Esophagus squamous epithelium (tissue), 5 donors: ENCODE measurements at places on chromosomes 5 and 9.

- DNase-seq: peak; percentile 28
These were observed at the start of gene GPX3 for GRCh38 chr5:151020304-151021110. Gene GPX3, plus strand, starts transcription at chr5:151020591. Its CDS starts 64 bp downstream, at chr5:151020655.

GRCh38 chr5:110112348-110112747, 422.6 kb downstream of the MAN2A1 start:
- no peak for DNase-seq

DNA sequence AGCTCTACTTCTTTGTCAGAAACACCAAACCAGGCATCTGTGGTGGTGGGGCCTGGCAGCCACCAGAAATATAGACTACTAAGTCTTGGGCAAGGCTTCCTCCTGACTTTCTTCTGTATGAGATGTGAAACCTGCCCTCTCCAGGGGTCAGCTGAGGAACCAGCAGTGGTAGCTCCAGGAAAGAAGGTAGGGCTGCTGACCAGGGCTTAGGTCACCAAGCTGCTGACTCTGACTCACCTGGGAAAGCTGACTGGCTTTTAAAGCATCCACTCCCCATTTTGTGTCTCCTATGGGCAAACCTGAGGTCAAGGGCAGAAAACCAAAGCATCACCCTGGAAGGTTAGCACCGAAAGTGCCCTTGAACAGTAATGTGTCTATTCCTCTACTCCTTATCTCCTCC, 10.4 kb upstream of the SH3TC2 start:
- no peak for DNase-seq

DNA sequence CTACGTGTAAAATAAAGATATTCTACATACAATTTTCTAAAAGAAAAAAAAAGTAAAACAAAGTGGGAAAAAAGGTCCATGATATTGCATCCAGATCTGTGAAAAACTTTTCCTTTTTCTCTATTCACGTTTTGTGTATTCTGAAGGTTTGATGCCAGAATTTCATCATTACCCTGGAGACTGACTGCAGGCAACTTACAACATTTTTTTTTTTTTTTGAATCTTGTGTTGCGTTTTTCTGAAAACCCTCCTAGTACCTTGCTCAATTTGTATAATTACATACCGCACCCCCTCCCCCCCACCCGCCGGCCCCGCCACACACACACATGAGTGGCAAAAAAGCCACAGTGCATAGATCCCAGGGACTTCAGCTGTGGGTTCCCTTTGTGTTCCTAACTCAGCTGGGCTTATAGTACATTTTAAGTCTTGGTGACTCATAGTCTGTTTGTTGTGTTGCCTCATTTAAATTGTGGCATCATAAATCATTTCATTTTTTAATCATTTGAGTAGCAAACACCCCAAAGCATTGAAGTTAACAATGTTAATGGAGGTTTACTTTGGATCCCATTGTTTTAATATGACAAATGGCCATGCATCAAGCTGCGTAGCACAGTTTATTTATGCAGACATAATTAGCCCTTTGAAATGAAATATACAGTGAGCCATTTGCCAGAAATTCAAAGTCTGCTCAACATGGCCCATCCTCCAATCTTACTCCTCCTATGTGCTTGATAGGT, 36.0 kb downstream of the PRDM6 start:
- no peak for DNase-seq

DNA sequence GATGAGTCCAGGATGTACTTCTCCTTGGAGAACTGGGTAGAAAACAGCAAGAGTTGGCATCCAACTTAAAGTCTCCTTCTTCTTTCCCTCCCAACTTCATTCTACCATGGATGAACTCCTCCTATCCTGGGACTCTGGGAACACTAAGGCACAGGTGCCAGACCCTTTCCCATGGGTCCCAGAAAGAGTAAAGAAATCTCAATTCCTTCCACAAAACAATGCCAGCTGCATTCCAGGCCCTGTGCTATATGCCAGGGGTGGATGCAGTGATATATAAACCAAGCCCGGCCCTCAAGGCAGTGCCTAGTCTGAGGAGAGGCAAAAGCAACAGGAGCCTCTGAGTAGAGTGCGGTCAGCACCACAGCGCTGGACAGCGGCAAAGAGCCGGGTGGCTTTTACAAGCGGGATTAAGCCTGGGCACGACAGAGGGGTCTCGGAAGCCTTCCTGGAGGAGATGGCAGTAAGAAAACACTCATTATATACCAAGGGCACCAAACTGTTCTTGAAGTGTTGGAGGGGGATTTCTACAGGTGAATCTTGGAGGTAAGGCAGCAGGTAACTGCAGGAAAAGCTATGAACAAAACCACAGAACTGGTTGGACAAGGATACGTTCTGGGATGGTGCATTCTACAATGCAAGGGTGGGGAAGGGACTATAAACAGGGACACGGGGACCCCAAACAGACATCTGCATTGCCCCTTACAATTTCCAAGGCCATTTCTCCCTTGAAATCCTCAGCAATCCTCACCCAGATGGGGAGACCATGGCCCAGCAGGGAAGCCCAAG, 16.4 kb upstream of the TOR2A start:
- DNase-seq: no peak

GRCh38 chr5:68141494-68141893, 74.1 kb upstream of the PIK3R1 start:
- no peak for DNase-seq

- DNase-seq: no peak
These were observed 11.1 kb downstream of the PWWP2A start for GRCh38 chr5:160108124-160108523.
